ENCODE measurements at places on chromosomes 1 and 21. TPM values are rescaled to one million over a fixed set of nuclear protein-coding genes. Genes with fewer than 3 reads are reported as not detected.

SLFNL1 gene
- 0.25 TPM for total RNA-seq

UBL4B gene
- not detected for total RNA-seq

CELA3B gene
- not detected for total RNA-seq

CPTP gene
- 8.4 TPM for total RNA-seq

CLCA4 gene
- total RNA-seq = not detected

PROK1 gene
- not detected for total RNA-seq

INAVA gene
- total RNA-seq = not detected

LMX1A gene
- total RNA-seq = not detected
